ENCODE measurements at places on chromosomes 6 and 20. TPM values are rescaled to one million over a fixed set of nuclear protein-coding genes. Genes with fewer than 3 reads are reported as not detected.

TBC1D20 gene
- 30.1 TPM for total RNA-seq

NHLRC1 gene
- total RNA-seq, result 3.2 TPM

HLA-DRA gene
- total RNA-seq, result 136 TPM

CCR6 gene
- total RNA-seq, result not detected

C20orf173 gene
- total RNA-seq, result not detected

KCNK15 gene
- total RNA-seq, result 0.23 TPM

FOXS1 gene
- 5.3 TPM for total RNA-seq

FRK gene
- 9.6 TPM for total RNA-seq

DNAH8 gene
- total RNA-seq, result 1.3 TPM

MROH8 gene
- total RNA-seq, result 4.1 TPM

SIRPB2 gene
- 5.5 TPM for total RNA-seq

ENPP4 gene
- 16.8 TPM for total RNA-seq

MATN4 gene
- 0.99 TPM for total RNA-seq

MRPL18 gene
- total RNA-seq, result 25.7 TPM

All from metanephros (tissue), 2 donors.